ENCODE measurements at places on chromosomes 12 and 14.

DNA sequence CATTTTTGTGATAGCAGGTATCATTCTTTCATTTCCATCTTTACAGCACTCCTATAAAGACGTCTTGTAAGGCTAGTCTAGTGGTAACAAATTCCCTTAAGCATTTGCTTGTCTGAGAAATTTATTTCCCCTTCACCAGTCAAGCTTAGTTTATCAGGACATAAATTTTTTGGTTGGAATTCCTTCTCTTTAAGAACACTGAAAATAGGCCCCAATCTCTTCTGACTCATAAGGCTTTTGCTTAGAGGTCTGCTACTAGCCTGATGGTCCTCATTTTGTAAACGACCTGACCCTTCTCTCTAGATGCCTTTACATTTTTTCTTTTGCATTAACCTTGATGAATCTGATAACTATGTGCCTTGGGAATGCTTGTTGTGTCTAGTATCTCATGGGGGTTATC, 20.3 kb downstream of the OLR1 start:
- DNase-seq: no peak

GRCh38 chr12:93593843-93594242, 21.4 kb downstream of the SOCS2 start:
- no peak for DNase-seq

- no peak for DNase-seq
Measured at GRCh38 chr12:26011099-26011498, 52.6 kb downstream of the RASSF8 start.

DNA sequence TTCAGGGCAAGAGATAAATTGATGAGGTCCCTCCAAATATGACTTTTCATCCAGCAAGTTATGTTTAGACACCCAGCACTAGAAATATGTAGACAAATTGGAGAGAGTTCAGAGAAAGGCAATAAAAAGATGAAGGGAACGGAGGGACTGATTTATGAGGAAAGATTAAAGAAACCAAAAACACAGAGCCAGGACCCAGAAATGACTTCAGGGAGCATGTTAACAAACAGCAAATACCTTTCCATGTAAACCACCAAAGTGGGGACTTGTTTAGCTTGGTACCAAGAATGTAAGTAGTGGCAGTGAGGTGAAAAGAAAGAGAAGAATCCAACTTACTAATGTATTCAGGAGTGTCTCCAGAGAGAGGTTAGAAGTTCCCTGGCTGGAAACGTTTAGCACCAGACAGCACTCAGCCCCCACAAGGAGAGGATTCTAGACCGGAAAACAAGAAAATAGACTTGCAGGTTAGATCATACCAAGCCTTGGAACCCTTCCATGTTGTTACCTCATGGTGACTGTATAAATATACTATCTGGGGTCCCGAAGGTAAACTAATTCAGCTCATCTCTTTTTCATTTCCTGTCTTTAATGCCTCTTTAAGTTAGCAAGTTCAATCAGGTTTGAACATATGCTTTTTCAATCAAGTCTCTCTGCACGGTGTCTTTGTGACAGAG, 79.2 kb downstream of the TBC1D30 start:
- DNase-seq: no peak

- DNase-seq: no peak
Measured at GRCh38 chr12:111457071-111457470, 51.3 kb downstream of the SH2B3 start.

- no peak for DNase-seq
Measured at GRCh38 chr14:70653662-70654061, 11.9 kb downstream of the TTC9 start.
